ENCODE measurements at places on chromosomes 12 and 14.
A peak's percentile ranks its signal among the peaks of the same experiment; 100 is the strongest.

DNA sequence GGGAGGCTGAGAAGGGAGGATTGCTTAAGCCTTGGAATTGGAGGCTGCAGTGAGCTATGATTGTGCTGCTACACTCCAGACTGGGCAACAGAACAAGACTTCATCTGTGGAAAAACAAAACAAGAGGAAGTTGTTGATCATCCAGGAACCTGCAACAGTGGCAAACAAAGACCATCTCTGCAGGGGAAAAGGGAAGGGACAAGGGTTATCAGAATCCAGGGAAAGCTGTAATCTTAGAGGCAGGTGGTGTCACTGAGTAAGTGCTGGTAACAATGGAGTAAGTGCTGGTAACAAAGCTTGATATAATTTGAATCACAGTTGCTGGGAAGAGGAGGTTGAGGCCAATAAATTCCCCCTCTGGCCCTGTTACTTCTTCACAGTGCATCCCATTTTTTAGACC lies 27.5 kb upstream of the DCN start:
- DNase-seq: no peak

- DNase-seq: no peak
Measured at GRCh38 chr12:14443531-14443930, 78.0 kb downstream of the ATF7IP start.

DNA sequence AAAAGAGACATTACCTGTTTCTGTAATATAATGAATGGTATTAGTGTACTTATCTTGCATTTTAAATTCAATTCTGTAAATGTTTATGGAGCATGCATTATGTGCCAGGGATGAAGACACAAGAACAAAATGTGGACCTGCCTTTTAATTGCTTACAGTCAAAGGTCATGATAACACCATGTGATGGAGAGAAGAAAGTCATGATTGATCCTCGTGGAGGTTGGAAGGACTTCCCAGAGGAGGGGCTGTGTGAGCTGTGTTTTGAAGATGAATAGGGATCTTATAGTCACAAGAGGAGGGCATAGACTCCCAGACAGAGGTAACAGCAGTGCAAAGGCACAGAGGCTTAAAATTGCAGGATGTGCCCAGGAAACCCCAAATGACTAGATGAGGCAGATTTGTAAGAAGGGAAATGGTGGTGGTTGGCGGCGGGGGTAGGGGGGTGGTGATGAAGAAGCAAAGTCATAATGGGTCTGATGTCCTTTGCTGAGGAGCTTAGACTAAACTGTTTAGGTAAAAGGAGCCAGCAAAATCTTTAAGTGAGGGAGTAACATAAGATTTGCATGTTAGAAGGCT lies 151.5 kb downstream of the PRKCH start:
- DNase-seq: peak; percentile 53

- DNase-seq: no peak
Measured at GRCh38 chr12:47066278-47067025, 13.0 kb upstream of the PCED1B start.

GRCh38 chr14:44309331-44309730 lies 197.8 kb downstream of the FSCB start:
- DNase-seq: no peak

GRCh38 chr14:54902143-54902520 lies 494 bp downstream of the GCH1 start:
- DNase-seq: peak; percentile 74

DNA sequence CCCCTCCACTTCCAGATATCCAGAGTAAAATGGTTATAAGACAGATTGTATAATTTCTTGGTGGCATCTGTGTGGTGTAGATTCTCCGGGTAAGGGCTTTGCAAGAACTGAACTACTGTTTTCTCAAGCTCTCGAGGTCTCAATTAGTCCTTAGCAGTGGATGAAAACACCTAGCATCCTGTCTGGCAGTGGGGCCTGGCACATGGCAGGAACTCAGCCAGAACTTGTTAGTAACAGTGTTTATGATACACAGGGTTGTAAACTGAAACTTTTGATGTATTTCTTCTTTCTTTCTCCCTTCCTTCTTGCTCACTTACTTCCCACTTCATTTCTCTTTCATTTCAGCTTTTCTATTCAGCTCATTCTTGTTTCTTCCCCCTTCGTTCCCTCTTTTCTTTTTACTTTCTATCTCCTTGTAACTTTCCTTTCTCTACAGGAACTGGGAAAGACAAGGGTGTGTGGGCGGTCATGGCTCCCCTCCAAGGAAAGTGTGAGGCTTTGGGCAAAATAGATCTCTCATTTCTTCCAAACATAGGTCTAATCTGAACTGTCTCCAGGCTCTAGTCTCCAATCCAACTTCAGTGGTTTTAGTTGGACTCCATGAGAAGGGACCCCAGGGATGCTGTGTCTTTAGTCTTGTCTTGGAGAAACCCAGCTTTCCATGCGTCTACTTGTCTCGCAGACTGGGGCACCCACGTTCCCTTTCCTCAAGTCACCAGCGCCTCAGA lies 159.7 kb downstream of the PAH start:
- DNase-seq: no peak
